ENCODE measurements at places on chromosomes 1 and 21.

DNA sequence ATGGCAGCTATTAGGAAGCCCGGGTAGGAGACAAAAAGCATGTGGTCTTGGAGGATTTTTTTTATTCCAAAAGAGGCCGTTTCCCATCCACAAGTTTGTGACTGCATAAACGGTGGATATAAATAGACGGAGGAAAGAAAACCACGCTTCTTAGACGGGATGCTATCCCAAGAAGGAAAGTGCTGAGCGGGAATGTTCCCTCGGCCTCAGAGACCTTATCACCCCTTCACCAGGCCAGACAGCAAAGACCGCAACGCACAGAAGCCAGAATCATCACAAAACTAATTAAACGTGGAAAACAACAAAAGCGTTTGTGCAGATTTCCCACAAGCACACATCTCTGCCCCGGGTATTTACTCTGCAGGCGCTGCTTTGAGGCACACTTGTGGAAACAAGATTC, 43.2 kb downstream of the HLCS start:
- no peak for DNase-seq

DNA sequence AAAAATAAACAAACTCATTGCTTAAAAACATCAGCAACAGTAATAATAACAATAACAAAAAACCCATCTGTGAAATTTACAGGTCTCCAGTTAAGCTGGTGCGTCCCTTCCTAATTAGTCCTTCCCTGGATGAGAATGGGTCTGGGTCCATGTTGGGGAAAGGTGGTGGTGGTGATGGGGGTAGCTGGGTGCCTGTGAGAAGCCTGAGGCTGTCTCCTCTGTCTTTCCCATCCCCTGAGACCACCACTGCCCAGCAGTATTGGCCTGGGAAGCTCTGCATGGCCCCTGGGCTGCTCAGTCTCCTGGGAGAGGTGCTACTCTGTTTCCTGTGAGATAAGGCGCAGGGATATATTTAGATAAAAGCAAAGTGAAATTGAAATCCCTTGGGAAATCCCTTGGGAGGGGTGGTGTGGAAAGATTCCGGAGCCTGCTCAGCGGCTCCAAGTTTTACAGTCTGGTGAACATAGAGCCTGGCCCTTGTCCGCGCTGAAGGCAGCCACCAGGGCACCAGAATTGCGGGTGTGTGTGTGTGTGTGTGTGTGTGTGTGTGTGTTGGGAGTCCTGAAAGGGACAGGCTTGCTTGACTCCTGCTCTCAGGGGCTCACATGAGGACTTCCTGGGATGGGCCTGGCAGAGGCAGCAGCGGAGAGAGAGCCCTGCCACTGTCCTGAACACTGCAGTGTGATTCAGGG, 150.2 kb downstream of the FOXD2 start:
- no peak for DNase-seq

- peak; percentile 69 for DNase-seq
These were observed 747 bp downstream of the STX6 start for GRCh38 chr1:181021811-181022434.

GRCh38 chr1:107439567-107439966, 298.7 kb downstream of the NTNG1 start:
- DNase-seq = no peak
